ENCODE measurements at places on chromosomes 1 and 21.
A peak's percentile ranks its signal among the peaks of the same experiment; 100 is the strongest.

- no peak for DNase-seq
Observed at GRCh38 chr1:82819234-82819633, 1018.5 kb downstream of the ADGRL2 start.

GRCh38 chr1:63119575-63120155, 202.7 kb upstream of the FOXD3 start:
- no peak for DNase-seq

- peak; percentile 71 for DNase-seq
Observed at GRCh38 chr1:97630948-97631347, 289.9 kb downstream of the DPYD start.

GRCh38 chr1:155591770-155592169, 18.2 kb upstream of the MSTO1 start:
- peak; percentile 66 for DNase-seq

DNA sequence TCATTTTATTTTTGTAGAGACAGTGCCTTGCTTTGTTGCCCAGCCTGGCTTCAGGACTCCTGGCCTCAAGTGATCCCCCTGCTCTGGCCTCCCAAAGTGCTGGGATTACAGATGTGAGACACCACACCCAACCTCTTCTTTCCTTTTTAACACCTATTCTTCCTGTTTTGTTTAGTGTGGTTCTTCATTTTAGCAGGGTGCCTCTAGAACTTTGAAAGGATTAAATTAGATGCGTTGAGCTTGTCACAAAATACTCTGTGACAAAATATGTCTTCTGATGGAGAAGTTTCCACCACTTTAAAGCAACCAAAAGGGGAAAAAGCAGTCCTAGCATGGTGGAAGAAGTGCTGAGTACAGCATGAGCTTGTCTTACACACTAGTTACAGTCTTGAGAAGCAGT, 42.0 kb downstream of the CDC14A start:
- DNase-seq, result no peak

- no peak for DNase-seq
Observed at GRCh38 chr1:41184446-41184845, 57.7 kb downstream of the SCMH1 start.

DNA sequence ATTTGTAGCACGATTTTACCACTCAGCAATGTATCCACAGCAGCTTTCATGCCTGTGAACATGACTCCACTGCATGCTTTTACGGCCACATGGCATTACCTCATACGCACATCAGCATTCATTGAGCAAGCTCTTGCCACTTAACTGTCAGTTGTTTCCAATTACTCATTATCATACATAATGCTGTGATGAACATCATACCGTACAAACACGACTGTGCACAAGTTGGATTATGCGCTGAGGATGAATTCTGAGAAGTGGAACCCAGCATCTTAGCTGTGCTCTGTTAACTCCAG, 9.6 kb downstream of the UMODL1 start:
- DNase-seq, result no peak

GRCh38 chr1:37656881-37657280, 22.2 kb upstream of the RSPO1 start:
- DNase-seq, result no peak

DNA sequence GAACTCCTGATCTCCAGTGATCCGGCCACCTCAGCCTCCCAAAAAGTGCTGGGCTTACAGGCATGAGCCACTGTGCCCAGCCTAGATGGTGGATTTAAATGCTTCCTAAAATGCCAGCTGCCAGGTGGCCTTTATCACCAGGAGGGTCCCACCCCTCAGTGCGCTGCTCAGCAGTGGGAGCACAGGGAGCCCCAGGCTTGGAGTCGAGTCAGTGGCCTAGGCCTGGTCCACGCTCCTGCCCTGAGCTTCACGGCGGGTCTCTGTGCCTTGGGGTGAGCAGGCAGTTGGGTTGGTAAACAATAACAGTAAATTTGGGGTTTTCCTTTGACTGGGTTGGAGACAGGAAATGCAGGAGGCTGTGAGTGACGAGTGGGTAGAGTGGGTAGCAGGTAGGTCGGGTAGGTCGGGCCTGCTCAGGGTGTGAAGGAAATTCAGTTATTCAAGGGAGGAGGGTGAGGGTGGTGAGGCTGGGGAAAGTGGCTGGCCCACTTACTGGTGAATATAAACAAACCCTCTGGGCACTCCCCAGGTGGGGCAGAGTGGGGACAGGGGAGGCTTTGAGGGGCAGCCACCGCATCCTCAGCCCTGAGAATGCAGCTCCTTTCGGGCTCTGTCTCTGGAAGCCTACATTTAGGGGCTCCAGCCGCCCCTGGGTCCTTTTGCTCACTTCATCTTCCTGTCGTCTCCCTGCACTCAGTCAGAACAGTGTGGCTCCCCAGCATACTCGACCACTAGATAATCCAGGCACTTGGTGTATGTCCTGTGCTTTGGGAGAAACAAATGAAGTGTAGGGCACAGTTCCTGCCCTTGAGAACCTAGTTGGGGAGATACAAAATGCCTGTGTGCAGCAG, 33.5 kb upstream of the IL19 start:
- DNase-seq, result no peak

GRCh38 chr1:110765640-110766335, 91.0 kb upstream of the KCNA3 start:
- DNase-seq, result peak; percentile 15

Measured in COR-L47 (cell line).